ENCODE measurements at places on chromosomes 6 and 20.

GRCh38 chr6:27168108-27168507, 79.4 kb upstream of the PRSS16 start:
- no peak for DNase-seq

DNA sequence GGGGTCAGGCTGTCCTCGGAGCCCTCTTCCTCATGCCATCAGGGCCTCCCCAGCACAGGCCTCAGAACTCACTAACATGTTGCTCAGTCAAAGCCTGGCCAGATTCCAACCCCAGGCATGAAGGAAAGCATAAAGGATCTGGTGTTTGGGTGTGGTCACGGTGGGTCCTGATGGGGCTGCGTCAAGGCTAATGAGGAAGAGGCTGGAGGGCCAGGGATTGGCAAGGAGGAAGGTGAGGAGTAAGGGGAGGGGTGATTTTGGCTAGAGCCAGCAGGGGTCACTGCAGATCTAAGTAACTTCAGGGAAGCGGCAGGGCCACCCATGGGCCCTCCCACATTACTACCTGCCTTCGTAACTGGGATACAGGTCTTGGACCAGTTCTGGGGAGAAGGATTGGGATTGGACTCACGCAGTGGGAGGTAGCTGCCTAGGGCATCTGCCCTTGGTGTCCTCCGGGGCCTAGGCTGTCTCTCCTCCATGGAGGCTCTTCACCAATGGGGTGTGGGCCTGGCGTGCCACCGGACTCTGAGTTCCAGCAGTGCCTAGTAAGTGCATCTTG, 36.2 kb upstream of the MRPS18A start:
- DNase-seq, result no peak

DNA sequence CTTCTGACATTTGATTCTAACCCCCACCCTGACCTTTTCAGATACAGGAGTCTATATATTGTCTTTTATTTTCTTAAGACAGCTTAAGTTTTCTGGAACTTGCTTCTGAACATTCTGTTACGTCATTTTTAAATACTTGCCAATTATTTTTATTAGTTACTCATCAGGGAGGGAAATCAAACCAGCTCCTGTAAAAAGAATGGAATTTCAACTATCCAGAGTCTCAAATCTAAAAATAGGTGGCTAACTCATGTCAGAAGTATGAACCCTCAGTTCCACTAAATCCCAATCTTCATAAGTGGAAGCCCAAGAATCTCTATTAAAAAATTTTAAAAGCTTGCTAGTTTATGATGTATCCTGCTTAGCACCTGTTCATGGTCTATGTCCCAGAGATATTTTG, 900.0 kb downstream of the KIF16B start:
- peak; percentile 39 for DNase-seq

DNA sequence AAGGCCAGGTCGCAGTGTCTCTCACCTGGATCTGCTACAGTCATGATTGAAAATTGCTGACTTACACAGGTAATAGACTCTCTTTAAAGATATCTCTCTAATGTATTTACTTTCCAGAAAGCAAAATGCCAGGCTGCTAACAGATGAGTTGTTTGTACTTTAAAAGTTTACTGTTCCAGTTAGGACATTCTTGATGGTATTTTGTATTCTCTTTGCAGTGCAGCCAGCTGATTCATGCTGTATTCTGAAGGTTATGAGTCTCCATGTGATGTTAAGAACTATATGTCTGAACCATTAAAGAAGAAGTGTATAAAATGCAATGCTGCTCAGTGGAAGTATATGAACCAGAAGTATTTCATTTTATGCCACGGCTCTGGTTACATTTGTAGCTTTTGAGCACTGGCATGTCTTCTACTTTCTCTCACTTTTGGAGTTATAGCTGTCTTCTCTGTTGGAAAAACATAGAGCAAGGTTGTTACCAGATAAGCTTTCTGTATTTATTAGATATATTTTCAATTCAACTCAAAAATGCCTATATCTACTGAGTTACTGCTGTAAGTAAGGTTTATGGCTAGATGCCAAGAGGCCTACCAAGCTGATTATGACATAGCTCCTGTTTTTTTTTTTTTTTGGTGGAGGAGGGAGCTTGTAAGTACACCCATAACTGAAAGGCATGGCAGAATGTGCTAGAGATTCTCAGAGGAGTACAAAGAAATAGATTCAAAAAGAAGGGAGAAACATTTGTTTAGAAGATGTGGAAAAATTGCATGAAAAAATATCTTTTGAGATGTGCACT, 130.5 kb upstream of the MAN1A1 start:
- DNase-seq, result peak; percentile 55

DNA sequence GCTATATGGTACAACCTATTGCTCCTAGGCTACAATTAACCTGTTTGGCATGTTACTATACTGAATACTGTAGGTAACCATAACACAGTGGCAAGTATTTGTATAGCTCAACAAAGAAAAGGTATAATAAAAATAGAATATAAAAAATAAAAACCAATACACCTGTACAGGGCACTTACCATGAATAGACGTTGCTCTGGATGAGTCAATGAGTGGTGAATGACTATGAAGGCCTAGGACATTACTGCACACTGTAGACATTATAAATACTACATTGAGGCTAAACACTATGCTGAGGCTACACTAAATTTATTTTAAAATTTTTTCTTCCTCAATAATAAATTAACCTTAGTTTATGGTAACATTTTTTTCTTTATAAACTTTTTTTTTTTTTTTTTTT, 18.6 kb downstream of the ELOVL5 start:
- no peak for DNase-seq

Data from skeletal muscle cell (primary cell).